MCF 10A (cell line): ENCODE measurements at places on chromosomes 1 and 21. TPM values are rescaled to one million over a fixed set of nuclear protein-coding genes. Genes with fewer than 3 reads are reported as not detected.

The BEND5 gene
- total RNA-seq = not detected in 2 replicates

The PTCH2 gene
- 0.56 and 0.79 TPM in 2 replicates for total RNA-seq

The WDR64 gene
- not detected in 2 replicates for total RNA-seq

The RNPEP gene
- total RNA-seq = 147 and 155 TPM in 2 replicates

The RRP1B gene
- total RNA-seq = 35.3 and 39.8 TPM in 2 replicates

The C1orf116 gene
- 35.4 and 35.5 TPM in 2 replicates for total RNA-seq

The BRDT gene
- total RNA-seq = not detected in 2 replicates

The S100A7A gene
- not detected in 2 replicates for total RNA-seq

The KCNJ9 gene
- 0.07 TPM in 1 of 2 replicates, not detected in the other for total RNA-seq

The CLDN17 gene
- total RNA-seq = not detected in 2 replicates

The SPOCD1 gene
- total RNA-seq = 0.47 and 0.59 TPM in 2 replicates

The GPR3 gene
- 0.47 and 0.65 TPM in 2 replicates for total RNA-seq

The FAM72C gene
- 8.1 and 13.1 TPM in 2 replicates for total RNA-seq

The C8B gene
- not detected in 2 replicates for total RNA-seq

The RASSF5 gene
- 8.3 and 9.6 TPM in 2 replicates for total RNA-seq

The WNT2B gene
- 0.75 and 1.7 TPM in 2 replicates for total RNA-seq

The RUNX3 gene
- not detected in 2 replicates for total RNA-seq

The UCK2 gene
- 108 and 144 TPM in 2 replicates for total RNA-seq

The PRKCZ gene
- 20.3 and 24.9 TPM in 2 replicates for total RNA-seq

The PLEKHG5 gene
- 32.3 and 35.9 TPM in 2 replicates for total RNA-seq

The TRIM17 gene
- total RNA-seq = not detected in 2 replicates

The KRTAP21-2 gene
- not detected in 2 replicates for total RNA-seq

The OR14A2 gene
- total RNA-seq = not detected in 2 replicates

The HMGN1 gene
- total RNA-seq = 360 TPM in 2 replicates

The LCE3D gene
- 0.75 TPM in 1 of 2 replicates, not detected in the other for total RNA-seq

The ADAMTSL4 gene
- 9.6 and 13.3 TPM in 2 replicates for total RNA-seq

The TAS1R1 gene
- not detected in 2 replicates for total RNA-seq

The SCAMP3 gene
- 80.6 and 88.1 TPM in 2 replicates for total RNA-seq

The CCDC24 gene
- 3.6 and 4.8 TPM in 2 replicates for total RNA-seq

The CHD1L gene
- total RNA-seq = 73.6 and 81.5 TPM in 2 replicates

The VTCN1 gene
- not detected in 2 replicates for total RNA-seq

The CTH gene
- total RNA-seq = 3.4 TPM in 2 replicates

The ACOT11 gene
- 4.5 and 5.3 TPM in 2 replicates for total RNA-seq

The SPATA1 gene
- total RNA-seq = 1.0 and 1.2 TPM in 2 replicates

The TAS1R2 gene
- not detected in 2 replicates for total RNA-seq

The PTAFR gene
- total RNA-seq = 1.6 and 1.8 TPM in 2 replicates

The RAP1GAP gene
- total RNA-seq = 0.22 TPM in 1 of 2 replicates, not detected in the other

The LDLRAD1 gene
- total RNA-seq = not detected in 2 replicates

The CAPN8 gene
- 1.0 and 5.7 TPM in 2 replicates for total RNA-seq

The GJC2 gene
- 9.0 and 18.5 TPM in 2 replicates for total RNA-seq

The C1QTNF12 gene
- total RNA-seq = 1.5 and 3.3 TPM in 2 replicates

The TNFRSF9 gene
- total RNA-seq = 0.98 and 2.7 TPM in 2 replicates

The JAM2 gene
- total RNA-seq = 0.07 TPM in 1 of 2 replicates, not detected in the other
